ENCODE measurements at places on chromosomes 11 and 22. TPM values are rescaled to one million over a fixed set of nuclear protein-coding genes. Genes with fewer than 3 reads are reported as not detected.

Gene FGF3
- polyA plus RNA-seq = not detected

Gene TALDO1
- polyA plus RNA-seq = 123 TPM

Gene MMP27
- not detected for polyA plus RNA-seq

DNA sequence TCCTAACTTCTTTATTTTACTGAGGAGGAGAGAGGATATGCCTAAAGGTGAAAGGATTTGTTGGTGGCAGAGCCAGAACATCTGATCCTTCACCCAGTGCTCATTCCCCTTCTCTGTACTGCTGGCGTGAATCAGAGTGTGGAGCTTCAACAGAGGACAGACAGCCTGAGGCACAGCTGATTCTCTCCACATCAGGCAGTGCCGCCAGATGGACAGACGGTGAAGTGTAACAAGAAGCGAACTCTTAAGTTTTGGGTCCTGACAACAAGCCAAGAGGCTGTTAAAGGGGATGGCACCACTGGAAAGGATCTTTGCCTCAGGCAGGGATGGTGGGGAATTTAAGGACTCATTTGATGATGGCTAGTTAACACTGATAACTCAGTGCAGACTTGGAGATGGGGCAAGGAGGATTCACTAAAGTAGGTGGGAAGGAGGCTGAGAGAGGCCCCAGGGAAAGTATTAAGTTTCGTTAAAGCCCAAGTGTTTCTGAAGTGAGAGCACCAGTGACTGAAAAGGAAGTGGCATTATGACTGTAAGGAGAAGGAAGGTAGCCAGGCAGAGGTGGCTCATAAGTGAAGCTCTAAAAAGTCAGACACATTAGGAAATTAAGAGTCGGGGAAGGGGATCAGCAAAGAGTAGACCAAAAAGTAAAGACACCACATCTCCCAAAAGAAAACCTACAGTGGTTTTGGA, 81.3 kb downstream of the CLPB start:
- DNase-seq = no peak
